Activated T-cell treated with anti-CD3 and anti-CD28 coated beads, Interleukin-2, amount 50 U/mL, for 4 hours (primary cell): ENCODE measurements at places on chromosomes 5 and 9. TPM values are rescaled to one million over a fixed set of nuclear protein-coding genes. Genes with fewer than 3 reads are reported as not detected.

CXCL14 gene
- not detected for total RNA-seq

DNA sequence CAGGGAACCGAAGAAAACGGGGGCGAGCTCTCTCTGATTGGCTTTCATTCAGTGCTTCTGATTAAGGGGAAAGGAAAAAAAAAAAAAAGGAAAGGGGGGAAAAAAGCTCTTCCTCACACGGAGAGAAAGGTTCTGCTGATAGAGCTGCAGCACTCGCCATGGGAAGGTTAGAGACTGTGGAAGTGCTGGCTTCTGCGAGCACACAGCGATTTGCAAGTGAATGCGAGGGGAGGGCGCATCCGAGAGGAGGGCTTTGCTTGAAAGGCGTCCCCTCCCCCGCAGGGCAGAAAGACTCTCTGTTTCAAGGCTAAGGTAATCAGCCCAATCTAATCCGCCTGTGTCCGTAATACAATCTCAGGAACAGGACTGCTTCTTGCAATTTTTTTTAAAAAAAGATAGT is at the start of gene CDH10:
CDH10 (minus strand) TSS at position 218 of the 400 bp plus-strand sequence. CDS start 51,488 bp downstream, outside the sequence.
- DNase-seq, result no peak

BARHL1 gene
- total RNA-seq, result not detected

BTNL8 gene
- not detected for total RNA-seq

GRCh38 chr5:139877129-139877597 is 81.6 kb downstream of the PSD2 start:
- no peak for DNase-seq

DNA sequence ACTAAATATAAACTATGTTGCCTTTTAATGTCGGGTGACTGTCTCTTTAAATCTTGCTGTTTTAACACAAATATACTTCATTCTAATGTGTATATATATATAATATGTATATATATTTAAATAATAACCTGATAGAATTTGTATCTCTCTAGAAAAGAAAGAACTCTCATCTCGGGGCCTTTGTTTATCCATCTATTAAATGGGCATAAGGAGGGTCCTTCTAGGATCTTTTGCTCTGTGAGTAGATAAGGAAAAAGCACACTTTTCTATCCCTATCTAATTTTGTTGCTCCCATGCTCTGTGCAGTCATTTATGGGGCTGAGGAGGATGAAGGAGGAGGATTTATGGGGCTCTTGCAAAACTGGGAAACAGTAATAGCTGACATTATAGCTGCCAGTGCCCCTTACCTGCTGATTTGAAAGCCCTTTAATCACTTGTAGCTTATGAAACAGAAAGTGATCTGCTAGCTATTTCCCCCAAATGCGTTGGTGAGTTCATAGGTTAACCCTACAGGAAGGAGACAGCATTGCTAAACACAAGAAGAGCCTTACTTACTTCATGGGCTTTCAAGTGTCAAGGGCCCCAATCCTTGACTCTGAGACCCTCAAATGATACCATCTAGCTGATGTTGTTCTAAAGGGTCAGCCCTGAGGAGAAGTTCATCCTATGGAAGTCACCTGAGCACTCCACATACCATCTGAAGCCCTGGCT is 5.8 kb upstream of the PPARGC1B start:
- no peak for DNase-seq

DNA sequence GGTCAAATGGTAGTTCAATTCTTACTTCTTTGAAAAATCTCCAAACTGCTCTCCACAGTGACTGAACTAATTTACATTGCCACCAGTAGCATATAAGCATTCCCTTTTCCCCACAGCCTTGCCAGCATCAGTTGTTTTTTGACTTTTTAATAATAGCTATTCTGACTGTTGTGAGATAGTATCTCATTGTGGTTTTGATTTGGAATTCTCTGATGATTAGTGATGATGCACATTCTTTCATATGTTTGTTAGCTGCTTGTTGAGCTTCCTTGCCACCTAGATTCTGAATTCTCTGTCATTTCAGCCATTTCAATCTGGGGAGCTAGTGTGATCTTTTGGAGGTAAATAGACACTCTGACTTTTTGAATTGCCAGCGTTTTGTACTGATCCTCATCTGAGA is 24.0 kb downstream of the CDK20 start:
- no peak for DNase-seq

DNA sequence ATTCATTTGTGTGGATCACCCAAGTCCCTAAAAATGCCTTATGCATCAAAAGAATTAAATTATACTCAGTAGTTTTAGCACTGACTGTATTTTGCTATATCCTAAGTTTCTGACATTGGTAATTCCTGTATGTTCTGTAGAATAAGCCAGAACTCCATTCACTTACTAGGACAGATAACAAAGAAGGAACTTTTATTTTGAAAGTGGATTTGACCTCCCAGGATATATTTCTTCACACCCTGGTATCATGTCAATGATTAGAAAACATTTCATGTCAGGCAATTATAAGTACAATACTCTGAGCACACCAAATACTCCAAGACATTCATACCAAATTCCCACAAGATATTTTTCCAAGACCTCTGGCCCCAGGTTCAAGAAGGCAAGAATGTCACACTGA is 28.7 kb upstream of the MYOT start:
- no peak for DNase-seq
